ENCODE measurements at places on chromosomes 11 and 22.

- DNase-seq: peak; percentile 47
These were observed 25.2 kb downstream of the ALKBH3 start for GRCh38 chr11:43905813-43906241.

GRCh38 chr11:64762674-64763525 lies 3.1 kb upstream of the PYGM start:
- DNase-seq: peak; percentile 48

DNA sequence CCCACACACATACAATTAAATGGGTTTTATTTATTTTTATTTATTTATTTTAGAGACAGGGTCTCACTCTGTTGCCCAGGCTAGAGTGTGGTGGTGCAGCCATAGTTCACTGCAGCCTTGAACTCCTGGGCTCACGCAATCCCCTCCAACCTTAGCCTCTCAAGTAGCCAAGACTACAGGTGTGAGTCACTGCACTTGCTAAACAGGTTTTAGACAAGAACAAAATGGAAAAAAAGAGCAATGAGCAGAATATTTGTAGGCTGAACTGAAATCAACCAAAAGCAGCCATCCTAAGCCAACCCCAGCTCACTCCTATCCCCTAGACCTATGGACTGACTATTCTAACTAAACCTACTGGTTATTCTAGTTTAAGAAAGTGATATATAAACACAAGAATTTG lies 37.8 kb downstream of the MRE11 start:
- DNase-seq: no peak

DNA sequence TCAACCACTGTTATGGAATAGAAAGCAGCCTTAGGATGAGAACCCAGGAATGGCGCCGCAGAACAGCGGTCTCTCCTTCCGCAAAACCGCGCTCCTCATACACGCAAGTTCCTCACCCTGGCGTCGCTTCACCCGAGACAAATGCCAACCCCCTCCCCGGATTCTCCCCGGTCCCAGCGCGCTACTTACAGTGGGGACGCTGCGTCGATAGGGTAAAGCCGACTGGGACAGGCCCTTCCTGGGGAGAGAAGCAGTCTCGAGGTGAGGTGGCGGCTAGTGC lies 287 bp downstream of the RPS13 start:
- DNase-seq: no peak

- DNase-seq: no peak
These were observed 14.7 kb upstream of the TAB1 start for GRCh38 chr22:39384750-39385480.

DNA sequence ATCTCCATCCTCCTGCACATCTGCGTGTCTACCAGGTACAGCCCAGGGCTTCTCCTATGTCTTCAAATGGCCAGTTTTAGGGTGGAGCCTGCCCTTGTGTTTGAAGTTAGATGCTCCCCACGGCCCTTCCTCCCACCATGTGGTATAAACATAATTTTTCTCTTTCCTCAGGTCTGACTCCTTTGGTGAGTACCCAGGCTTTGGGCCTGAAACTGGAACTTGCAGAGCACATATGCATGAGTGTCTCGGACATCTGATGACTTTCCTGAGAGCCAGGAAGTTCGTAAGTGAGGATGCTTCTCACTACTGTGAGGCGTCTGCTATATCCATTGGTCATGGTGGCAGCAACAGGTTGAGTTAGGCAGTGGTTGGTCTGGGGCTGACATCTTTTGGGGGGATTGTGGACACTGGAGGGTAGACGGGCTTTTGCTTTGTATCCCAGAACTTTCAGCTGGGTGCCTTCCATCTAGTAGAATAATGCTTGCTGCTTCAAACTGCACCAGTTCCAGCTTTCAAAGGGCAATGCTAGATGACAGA lies 16.2 kb downstream of the CSRP3 start:
- no peak for DNase-seq

DNA sequence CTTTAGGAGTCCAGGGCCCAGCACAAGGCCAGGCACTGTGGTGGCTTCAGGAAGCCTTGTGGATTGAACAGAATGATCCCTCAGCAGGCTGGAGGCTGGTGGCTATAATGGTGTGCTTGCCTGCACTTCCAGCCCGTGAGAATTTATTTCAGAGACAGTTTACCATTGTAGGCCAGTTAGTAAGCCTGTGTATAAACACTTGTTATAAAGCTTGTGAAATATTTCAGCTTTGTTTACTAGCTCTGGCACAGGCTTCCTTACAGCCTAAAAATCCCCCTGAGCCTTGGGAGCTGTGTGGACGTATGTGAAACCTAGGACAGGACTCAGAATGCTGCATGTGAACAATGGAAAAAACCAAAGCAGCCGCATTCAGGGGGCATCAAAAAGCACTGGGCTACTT lies 26.6 kb upstream of the ACER3 start:
- no peak for DNase-seq

GRCh38 chr11:96642583-96642982 lies 252.8 kb downstream of the JRKL start:
- DNase-seq: no peak

GRCh38 chr22:37147186-37147990 lies 2.3 kb downstream of the IL2RB start:
- no peak for DNase-seq

DNA sequence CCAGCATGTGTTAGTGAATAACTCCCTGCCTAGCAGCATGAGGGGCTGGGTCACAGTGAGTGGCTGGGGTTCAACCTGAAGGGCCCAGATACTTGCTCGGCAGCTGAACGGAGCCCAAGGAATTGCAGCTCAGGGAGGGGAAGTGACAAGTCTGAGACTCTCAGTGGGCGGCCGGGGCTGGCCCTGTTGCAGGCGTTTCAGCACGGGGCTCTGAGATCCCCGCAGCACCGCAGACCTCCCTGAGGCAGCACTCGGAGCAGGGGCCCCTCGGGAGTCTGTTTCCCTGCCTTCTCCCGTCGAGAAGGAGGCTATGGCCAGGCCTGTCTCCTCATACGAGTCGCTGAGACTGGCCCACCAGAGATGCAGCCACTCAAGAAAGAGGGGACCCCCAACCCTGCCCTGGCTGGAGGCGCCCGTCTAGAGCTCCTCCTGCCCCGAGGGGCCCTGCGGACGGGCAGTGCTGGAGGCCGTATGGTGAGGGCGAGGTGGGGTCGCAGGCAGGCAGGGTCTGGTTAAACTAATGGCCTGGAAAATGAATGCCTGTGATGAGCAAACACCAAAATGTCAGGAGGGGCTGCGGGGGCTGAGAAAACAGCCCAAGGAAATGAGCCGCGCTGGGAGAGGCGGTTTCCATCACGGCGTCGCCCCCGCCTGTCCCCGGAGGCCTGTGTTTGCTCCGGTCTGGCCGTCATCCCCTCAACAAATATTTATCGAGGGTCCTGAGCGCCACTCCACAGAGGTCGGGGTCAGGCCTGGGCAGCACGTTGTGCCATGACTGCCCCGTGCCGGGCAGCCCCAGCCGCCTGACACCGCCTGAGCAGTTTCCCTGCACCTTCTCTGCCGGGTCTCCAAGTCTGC lies 9.3 kb downstream of the TSSC4 start:
- no peak for DNase-seq

DNA sequence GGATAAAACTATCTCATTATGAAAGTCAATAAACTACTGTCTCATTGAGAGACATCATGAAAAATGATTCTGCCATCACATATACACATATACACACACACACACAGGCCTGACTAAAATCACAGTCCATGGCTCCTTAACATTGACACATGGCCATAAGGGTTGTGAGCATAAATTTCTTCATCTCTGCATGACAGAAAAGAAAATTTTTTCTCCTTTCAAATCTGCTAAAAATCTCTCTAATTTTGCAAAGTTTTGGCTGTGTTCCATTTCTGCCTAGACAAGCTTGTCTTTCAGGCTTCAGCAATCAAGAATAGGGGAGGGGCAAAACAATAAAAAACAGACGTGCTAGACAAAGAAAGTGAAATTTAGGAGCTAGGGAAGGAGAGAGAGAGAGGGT lies 324.5 kb downstream of the LRRC4C start:
- DNase-seq: no peak

- no peak for DNase-seq
These were observed 375.7 kb downstream of the SHANK2 start for GRCh38 chr11:70876685-70877084.

DNA sequence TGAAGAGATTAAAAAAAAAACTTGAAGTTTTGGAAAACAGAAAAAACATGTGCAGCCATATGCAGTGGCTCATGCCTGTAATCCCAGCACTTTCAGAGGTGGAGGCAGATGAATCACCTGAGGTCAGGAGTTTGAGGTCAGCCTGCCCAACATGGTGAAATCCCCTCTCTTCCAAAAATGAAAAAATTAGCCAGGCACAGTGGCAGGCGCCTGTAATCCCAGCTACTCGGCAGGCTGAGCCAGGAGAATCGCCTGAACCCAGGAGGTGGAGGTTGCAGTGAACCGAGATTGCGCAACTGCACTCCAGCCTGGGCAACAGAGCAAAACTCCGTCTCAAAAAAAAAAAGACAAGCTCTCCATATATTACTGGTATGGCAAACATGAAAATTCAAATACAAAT lies 7.6 kb downstream of the DLG2 start:
- no peak for DNase-seq

DNA sequence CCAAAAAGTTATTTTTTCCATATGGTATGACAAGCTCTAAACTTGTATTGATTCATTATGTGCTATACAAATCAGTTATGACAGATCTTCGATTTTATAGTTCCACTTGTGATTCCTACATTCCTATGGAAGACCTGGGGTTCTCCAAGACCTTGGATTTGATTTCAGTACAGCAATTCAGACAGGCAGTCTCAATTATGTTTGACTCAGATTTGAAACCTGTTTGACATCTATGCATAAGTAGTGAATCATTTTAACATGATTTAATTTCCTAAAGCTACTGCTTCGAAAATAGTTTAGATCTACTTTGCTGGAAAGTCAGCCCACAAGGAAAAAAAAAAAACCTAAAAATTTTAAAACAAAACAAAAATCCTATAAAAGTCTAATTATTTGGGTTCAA lies 820.4 kb downstream of the LUZP2 start:
- no peak for DNase-seq

GRCh38 chr22:39994566-39995392 lies at the start of gene FAM83F:
TSS of gene FAM83F (plus strand) at chr22:39994954. CDS start at chr22:39995043, 89 bp downstream.
- no peak for DNase-seq

GRCh38 chr22:23575601-23576000 lies 4.5 kb downstream of the IGLL1 start:
- DNase-seq: no peak

GRCh38 chr11:516400-516799 lies 9.4 kb upstream of the RNH1 start:
- no peak for DNase-seq

DNA sequence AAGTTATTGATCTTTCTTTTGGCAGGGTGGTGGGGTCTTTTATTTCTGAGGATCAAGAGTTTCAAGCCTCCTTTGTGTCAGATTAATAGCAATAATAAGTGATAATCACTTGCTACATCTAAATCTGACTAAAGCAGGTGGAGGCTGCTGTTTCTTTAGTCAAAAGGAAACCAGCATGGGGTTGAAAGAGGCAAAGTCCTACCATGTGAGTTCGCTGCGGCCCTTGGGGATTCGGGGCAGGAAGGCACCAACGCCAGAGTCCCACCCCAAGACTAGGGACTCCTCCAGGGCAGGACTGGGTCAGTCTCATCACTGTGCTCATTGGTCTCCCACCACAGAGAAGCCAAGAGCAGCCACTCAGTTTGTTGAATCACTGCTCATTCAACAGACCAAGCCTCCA lies 73.0 kb downstream of the TENM4 start:
- no peak for DNase-seq

GRCh38 chr22:17063411-17064106 lies 21.2 kb upstream of the IL17RA start:
- peak; percentile 52 for DNase-seq

DNA sequence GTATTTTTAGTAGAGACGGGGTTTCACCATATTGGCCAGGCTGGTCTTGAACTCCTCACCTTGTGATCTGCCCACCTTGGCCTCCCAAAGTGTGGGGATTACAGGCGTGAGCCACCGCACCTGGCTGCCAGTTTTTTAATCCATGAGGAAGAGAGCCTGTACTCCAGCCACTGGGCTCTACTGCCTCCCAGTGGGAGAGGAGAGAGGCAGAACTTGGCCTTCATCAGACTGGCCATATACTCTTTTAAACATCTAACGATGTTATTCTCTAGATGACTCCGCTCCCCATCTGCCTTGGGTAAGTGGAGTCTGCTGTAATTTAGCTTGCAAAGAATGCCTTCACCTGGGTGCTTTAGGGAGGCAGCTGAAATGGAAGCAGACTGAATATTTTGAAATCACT lies 34.6 kb downstream of the SLC6A5 start:
- DNase-seq: no peak

DNA sequence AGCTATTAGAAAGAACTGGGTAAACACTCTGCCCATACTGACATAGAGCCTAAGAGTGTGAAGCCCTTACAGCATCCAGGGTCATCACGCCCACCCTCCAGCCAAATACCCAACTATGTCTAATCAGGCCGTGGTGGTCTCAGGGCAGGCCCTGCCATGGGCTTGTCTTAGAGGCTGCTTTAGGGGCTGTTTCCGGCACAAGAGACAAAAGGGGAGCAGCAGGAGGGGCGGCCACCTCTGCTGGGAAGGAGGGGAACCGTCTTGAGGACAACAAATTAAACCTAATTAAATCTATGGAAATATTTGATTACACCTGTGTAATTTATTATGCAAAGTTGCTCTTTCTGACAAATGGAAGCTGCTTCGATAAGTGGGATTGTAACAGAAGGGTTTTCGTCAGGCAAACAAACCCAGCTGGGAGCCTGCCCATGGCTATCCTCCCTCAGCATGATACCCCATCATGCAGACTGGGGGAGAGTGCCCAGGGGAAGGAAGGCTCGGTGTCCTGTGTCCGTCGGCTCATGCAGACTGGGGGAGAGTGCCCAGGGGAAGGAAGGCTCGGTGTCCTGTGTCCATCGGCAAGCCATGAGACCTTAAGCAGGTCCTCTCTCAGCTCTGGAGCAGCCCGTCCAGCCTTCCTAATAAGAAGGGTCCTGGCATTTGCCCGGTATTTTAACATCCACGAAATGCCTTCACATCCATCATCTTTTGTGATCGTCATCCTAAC lies 163.6 kb upstream of the B3GAT1 start:
- no peak for DNase-seq

DNA sequence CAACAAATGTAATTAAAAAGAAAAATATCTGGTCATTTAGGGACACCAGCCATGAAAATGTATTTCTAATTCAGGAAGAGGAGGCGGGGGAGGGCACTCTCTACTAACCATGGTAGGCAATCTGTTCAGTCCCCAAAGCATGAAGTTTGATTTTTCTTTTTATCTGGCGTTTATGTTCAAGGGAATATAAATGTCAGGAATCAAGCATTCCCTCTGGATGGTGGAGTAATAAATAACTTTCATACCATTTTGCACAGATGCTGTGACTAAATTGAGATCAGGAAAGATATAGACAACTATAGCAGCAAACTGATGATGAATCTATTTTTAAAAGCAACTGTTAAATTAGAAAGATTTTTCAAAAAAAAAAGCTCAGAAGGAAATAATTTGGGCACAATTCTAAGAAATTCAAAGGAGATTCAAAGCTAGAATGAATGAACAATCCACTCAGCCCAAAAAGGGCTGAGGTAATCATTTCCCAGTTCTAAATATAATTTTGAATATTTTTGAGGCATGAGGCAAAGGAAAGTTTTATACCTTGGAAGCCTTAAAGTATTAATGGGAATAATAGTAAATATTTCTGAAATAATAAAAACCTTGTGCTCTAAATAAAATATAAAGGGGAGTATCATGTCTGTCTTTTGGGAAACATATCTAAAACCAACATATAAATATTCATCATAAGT lies 146.4 kb upstream of the POU2AF2 start:
- no peak for DNase-seq

GRCh38 chr11:19077965-19078364 lies 17.4 kb upstream of the MRGPRX2 start:
- DNase-seq: no peak

- DNase-seq: peak; percentile 59
These were observed 197.6 kb downstream of the KIF18A start for GRCh38 chr11:27910186-27910931.

Data from muscle of back (tissue), 13 donors.